ENCODE measurements at places on chromosomes 1 and 21. TPM values are rescaled to one million over a fixed set of nuclear protein-coding genes. Genes with fewer than 3 reads are reported as not detected.

DNA sequence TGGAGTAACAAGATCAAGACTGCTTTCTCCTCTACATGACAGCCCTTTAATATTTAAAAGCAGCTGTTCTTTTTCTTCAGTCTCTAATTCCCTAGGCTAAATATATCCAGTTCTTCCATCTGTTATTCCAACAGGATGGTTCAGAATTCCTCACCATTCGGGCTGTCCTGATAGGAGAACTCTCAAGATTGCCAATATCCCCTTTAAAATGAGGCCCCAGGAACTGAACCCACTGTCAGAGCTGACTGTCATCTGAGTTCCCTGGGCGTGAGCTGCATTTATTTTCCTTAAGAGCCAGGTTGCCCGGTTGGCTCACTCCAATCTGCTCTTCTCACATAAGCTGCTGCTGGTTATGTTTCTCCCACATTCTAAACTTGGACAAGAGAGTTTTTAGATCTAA lies 177.6 kb downstream of the MIS18A start:
- DNase-seq, result no peak

DNA sequence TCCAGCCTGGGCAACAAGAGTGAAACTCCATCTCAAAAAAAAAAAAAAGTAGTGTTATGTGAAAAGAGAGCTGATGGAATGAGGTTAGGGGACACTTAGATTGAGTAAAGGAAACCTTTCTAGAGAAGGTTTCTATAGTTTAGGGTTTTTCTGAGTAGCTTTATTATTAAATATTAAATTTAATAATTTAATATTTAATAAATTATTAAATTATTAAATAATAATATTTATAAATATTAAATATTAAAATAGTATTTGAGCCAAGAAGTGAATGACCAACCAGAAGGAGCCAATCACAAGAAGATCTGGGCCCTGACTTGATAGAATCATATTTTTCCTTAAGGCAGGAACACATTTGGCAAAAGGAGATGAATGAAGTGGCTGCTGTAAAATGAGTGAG lies 50.7 kb downstream of the ALG6 start:
- no peak for DNase-seq

GRCh38 chr1:40044110-40044509 lies 3.6 kb downstream of the CAP1 start:
- DNase-seq, result no peak

The LCE2C gene
- not detected for total RNA-seq

- no peak for DNase-seq
These were observed 10.5 kb upstream of the CNTN2 start for GRCh38 chr1:205032508-205032907.

DNA sequence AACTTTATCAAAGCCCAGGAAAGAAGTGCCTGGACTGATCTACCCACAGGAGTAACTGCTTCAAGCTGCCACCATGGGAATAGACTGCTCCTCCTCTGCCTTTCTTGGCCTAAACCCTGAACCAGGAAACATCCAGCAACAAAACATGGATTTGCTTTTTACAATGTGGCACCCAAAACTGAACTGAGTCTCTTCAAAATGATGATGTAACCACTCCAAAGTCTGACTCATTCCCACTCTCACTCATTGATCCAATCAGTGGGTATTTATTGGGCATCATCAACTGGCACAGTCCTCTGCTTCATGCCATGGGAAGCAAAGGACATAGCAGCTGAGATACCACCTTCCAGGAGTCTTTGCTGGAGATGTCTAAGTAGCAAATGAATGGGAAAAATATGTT lies 23.5 kb downstream of the CYP4A22 start:
- no peak for DNase-seq

DNA sequence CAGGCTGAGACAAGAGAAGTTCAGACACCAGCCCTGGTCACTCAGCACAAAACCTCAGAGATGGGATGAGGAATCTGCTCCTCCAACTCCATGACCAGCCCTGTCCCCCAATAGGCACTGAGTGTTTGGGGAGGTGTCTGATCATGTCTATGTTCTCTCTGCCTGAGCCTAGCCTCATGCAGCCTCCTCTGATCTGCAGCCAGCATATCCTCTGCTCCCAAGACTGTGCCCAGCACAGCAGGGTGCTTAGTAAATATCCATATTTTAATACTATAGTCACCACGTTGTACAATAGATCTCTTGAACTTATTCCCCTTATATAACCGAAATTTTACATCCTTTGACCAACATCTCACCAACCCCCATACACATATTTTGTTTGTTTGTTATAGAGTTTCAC lies 202.9 kb downstream of the MATN1 start:
- no peak for DNase-seq

The KIF14 gene
- total RNA-seq, result 22.2 TPM

DNA sequence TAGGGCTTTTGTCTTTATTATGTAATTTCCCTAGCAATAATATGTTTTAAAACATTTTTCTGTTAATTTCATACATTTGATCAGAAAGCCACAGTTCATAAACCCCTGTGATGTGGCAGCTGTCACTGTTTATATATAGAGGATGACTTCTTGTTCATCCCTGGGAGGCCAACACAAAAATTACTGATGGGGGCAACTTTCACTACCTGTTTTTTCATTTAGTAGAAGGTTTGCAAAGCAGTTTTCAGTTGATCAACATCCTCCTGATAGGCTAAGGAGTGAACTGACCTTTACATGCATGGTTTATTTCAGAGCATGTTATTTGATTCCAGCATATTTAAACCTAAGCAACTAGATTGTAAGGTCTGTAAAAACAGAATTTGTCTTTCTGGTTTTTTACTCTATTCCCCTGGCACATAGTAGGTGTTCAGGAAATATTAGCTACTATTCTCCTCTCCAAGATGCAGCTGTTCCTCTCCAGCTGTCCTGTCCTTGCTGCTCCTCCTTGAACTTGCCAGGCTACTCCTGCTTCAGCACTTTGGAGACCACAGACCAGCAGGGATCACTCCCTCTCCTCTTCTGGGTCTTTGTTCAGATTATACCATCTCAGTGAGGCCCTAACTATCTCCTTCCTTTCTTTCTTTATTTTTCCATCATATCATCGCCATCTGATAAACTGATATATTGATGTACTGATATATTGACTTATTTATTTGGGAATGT lies 54.7 kb downstream of the ROR1 start:
- DNase-seq, result no peak

DNA sequence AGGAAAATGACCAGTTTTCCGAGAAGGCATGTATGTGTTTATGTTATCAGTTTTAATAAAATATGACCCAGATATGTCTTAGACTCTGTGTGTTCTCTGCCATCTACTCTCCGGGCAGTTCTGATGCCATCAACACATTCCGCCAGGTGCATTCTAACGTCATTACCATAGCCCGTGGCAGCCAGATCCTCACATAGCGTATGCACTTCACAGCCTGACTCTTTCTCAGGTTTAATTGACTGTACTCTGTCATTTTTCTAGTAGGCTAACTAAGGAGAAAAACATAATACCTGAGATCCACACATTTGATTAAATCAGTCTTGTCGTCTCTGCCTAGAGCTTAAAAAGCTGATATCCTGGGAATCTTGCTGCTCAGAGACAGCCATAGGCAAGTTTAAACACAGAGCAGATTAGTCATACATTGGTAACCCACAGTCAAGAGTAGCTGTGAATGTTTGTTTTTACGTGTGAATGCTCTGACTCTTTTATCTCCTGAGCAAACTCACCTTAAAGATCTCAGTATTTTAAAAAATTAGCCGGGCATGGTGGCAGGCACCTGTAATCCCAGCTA lies 175.9 kb downstream of the GREM2 start:
- DNase-seq, result no peak
